ENCODE measurements at places on chromosomes 5 and 9.

DNA sequence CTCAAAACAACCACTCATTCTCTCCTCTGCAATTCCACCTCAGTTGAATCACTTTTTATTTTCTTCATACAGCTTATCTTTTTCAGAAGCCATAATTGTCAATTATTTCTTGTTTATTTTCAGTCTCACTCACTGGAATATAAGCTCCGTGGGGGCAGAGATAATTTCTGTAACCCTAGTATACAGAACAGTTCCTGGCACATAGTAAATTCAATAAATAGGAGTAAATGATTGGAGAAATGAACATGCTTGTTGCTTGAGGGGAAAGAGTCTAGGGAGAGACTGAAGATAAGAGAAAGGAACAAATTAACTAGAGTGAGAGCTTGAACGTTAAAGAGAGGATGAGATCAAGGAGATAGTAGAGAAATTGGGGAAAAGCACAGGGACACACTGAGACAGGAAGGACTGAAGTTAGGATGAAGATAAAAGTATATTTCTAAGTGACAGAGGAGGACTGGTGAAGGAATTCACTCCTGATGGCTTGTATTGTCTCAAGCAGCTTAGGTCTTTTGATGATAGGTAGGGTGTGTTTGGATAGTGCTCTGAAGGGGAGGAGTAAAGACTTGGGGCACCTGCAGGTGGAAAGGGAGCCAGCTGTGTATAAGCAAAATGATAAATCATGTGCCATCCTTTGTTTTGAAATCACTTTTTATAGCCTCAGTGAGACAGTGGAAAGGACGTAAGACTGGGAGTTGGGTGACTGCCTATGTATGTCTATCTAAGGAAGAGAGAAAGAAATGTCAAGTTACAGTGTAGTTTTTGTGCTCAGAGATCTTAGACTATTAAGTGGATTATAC, 2.2 kb downstream of the NAA35 start:
- DNase-seq: no peak

GRCh38 chr5:147436596-147436995, 73.3 kb downstream of the DPYSL3 start:
- no peak for DNase-seq

GRCh38 chr9:4780651-4781050, 12.1 kb upstream of the RCL1 start:
- DNase-seq: no peak

DNA sequence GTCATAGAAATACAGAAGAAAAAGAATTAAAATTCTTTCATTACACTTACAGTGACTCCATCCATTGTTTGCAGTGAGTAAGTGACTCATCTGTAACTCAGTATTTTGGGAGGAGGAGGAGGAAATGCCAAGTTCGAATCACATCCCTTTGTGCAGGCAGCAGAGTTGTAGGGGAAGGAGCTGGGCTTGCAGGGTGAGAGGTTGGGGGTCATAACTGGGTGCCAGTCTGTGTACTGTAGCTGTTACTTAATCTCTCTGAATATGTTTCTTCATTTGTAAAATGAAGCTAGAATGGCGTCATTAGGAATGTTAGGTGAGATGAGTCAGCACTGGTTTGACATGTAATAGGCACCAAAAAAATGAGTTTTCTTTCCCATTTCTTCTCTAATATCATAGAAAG, 235.7 kb upstream of the ADAMTSL1 start:
- no peak for DNase-seq
